ENCODE measurements at places on chromosomes 1 and 21.

GRCh38 chr1:47226839-47227215 is 5.2 kb downstream of the TAL1 start:
- no peak for DNase-seq

DNA sequence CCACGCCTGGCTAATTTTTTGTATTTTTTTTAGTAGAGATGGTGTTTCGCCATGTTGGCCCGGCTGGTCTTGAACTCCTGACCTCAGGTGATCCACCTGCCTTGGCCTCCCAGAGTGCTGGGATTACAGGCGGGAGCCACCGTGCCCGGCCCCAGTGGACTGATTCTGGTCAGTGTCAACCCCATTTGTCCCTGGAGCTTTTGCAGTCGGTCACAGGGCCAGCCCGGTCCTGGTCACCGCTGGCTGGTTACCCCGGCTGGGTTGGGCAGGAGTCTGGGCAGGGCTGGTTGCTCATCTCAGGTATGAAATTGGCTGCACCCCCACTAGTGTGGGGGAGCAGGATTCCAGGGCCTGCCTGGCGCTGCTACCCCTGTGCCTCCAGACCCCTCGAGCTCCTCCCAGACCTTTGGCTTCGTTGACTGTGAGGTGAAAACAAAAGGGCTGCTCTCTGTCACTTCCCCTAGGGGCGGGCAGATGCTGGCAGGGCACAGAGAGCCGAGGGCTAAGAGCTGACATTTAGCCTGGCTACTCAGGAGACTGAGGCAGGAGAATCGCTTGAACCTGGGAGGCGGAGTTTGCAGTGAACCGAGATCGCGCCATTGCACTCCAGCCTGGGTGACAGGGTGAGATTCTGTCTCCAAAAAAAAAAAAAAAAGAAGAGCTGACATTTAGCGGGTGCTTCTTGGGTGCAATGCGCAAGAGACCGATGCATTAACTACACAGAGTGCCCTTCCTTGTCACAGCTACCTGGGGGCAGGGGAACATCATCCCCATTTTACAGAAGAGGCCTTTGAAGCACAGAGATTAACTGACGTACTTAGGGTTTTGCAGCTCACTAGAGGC is 10.6 kb downstream of the TNFRSF1B start:
- no peak for DNase-seq

- DNase-seq = no peak
Observed at GRCh38 chr1:100145116-100145515, 12.2 kb downstream of the TRMT13 start.

DNA sequence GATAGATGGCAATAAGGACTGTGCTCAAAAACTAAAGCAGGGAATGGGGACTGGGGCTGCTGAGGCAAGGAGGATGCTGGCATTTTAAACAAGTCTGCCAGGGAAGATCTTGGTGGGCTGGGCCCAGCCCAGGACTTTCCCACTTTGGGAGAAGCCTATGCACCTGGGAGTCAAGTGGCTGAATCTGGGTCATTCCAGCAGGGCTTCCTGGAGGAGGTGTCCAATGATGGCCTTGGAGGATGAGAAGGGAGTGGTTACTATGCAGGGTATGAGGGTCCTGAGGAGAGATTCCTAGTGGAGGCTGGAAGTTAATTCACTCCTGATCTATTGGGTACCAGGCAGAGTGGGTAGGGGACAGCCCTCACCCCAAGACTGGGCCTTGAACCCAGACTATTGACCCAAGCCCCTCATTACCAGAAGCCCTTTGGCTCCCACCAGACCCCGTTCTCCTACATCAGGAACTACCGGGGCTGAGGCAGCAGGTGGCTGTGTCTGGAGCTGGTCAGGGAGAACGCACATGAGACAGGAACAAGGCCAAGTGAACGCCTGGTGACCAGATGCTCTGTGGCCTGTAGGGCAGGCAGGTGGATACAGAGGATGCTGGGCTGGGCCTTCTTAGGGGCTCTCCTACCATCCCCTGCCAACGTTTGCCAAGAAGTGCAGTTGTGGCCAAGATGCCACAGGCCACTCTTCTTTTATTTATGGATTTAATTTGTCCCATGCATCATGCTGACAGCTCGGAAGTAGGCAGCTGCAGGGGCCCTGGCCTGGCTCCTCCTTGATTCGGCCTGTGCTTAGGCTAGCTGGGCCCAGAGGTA is 18.3 kb upstream of the LRP8 start:
- DNase-seq = no peak

DNA sequence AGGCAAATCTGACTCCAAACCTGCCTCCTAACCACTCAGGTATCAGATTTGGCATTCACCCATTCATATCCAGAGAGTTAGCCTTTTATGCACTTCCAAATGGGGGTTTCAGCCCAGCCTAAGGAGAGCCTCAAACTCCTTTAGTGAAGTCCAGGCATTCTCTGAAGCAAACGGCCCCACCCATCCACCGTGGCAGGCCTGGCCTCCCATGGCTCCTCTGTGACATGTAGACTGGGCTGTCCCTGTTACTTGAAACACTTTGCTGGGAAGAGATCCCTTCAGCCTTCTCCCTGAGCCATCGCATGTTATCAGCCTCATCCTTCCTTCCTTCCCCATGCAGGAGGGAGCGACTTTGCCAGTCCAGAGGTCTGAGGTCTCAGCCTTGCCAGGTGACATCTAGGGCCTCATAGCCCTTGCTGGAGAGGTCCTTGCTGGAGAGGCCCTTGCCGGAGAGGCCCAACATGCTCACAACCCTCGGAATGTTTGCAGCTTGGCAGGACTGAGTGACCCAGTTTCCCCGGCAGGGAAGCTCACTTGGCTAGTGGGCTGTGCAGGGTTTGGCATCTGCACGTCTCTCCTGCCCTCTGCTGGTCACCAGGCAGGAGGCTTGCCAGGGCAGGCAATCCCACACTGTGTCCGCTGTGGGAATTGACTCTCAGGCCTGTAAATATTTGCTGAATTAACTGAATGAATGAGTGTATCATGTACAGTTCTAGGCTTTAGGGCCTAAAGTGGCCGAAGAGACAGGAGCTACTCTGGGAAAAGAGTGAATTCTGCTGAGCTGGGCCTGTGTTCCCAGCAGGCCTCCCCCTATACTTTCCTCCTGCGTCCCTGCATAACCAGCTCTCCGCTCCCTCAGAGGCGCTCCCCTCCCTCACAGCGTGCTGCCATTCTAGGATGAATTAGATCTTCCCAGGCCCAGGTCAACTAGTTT is 26.7 kb upstream of the RBM15 start:
- peak; percentile 79 for DNase-seq

GRCh38 chr1:205456868-205457745 is 1.3 kb upstream of the BLACAT1 start:
- no peak for DNase-seq

GRCh38 chr21:24118738-24119459 is 1488.4 kb downstream of the MRPL39 start:
- DNase-seq = no peak

- DNase-seq = no peak
Observed at GRCh38 chr1:54875000-54875399, 12.0 kb downstream of the DHCR24 start.

DNA sequence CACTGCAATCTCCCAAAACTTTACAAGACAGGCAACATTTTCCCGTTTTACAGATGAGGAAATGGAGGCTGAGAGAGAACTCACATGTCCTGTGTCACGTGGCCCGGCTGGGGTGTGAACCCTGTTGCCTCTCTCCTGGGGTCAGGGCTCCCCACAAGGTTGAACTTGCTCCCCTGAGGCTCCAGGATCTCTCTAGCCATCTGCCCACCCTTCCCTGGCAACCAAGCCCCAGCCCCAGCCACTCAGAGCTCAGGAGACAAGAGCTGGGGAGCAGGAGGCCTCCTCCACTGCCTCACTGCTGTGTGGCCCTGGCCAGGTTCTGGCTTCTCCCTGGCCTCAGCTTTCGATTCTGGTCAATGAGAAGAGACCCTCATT is 11.8 kb downstream of the LAPTM5 start:
- DNase-seq = no peak

DNA sequence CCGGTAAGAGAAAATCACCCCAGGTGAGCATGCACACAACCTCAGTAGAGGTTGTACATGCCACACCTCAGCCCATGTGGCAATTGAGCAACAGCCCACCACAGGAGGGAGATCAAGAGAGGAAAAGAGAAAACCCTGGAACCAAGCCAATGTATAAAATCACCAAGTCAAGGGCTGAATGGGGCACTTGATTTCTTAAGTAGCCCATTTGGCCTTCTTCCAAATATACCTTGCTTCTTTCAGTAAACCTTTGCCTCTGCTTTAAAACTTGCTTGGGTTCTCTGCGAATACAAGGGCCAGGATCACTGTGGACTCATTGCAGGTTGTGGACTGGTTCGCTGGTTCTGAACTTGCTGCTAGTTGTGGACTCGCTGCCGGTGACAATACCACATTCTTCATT is 1814.0 kb downstream of the PLA2G4A start:
- no peak for DNase-seq

DNA sequence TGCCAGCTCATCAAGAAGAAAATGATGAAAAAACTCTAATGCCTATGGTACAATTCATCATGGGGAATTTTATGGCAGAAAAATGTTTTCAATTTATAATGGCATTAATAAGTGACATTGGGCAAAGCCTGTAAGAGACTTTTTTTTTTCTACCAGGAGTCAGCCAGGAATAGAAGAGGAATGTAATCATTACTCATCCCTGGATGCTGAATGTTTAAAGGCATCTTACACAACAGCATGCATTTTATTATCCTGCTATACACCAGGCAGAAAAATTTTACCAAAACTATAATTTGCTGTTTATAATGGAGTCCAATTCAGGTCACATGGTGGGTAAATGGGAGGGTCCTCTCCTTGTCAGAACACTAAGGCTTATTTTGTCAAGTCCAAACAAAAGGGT is 189.9 kb upstream of the BEND5 start:
- DNase-seq = peak; percentile 36

GRCh38 chr1:232319518-232320210 is 310.3 kb downstream of the SIPA1L2 start:
- no peak for DNase-seq

DNA sequence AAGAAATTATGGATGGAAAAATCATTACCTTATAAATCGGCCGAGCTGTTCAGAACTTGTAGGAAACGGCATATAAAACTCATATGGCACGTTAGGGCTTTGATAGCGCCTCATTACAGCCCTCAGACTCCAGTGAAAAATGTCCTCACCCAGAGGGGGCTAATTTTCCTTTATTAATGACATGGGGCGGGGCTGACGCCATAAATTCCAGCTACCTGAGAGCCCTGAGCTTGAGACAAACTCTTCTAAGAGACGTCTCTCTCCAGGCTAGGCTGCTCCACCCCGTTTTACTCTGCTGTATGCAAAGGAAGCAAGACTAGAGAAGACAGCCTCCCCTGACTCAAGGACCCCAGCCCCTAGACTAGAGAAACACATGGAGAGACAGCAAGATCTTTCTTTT is 149.4 kb downstream of the TRABD2B start:
- DNase-seq = no peak

DNA sequence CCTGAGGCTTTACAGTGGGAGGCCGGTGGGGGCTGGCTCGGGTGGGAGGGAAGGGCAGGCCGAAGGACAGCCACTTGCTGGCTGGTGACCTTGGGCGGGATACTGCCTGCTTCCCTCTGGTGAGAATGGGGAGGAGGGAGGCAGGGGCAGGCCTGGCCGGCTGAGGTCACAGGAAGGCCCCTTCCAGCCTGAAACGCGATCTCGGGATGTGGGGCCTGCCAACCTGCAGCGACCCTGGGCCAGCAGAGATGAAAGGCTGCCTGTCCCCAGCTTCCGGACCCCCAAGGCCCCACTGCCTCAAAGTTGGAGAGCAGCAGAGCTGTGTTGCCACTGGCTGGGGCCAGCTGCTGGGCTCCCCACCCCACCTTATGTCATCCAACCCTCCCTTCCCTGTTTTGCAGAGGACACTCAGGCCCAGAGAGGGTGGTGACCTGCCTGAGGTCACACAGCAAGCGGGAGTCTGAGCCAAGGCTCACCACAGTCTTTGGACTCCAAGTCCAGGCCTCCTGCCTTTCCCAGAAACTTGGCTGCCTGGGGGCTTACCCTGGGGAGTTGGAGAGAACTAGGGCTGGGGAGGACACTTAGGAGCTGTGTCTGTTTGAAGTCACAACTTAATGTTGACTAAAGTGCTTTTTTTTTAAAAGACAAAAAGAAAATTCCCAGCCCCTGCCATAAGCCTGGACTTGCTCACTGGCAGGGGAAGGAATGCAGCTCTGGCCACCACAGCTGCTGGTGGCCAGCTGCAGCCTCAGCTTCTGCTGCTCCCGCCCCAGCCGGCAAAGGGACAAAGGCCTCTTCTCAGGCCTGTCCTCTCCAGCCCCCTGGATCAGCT is 14.8 kb upstream of the WASF2 start:
- DNase-seq = no peak

DNA sequence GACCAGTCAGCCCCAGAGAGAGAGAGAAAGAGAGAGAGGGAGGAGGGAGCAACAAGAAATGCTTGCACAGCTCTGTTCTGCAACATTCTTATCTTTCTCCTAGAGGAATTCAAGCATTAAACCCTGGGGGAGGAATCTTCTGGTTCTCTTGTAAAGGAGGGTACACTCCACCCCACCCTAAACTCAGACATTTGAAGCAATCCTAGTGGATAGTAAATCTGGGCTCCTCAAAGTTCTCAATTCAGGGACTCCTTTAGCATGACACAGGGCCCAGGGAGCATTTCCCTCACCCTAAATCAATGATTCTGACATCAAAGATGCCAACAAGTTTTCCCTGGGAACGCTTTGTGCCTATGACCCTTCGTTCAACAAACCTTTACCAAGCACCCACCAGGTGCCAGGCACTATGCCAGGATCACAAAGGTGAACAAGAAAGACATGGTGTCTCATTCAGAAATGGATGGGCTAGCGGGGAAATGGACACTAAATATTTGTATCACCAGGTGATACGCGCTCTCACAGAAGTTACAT is 11.9 kb upstream of the CAPN2 start:
- peak; percentile 50 for DNase-seq

DNA sequence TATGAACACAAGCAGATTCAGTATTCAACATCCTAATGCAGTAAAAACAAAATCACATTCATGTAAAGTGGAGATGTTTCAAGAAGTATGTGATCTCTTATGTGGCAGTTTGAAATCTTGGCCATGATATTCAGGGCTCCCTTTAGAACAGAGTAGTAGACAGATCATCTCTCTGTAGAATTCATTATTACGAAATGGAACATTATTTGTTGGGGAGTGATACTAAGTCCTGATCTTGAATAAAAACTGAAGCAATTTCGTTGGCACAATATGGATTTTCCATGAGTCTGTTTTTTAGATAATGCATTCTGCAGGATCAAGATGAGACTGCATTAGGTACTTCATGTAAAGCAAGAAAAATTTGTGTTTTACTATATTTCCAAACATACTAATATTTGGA is 264.4 kb upstream of the NRIP1 start:
- DNase-seq = no peak
